ENCODE measurements at places on chromosomes 3 and 15.

DNA sequence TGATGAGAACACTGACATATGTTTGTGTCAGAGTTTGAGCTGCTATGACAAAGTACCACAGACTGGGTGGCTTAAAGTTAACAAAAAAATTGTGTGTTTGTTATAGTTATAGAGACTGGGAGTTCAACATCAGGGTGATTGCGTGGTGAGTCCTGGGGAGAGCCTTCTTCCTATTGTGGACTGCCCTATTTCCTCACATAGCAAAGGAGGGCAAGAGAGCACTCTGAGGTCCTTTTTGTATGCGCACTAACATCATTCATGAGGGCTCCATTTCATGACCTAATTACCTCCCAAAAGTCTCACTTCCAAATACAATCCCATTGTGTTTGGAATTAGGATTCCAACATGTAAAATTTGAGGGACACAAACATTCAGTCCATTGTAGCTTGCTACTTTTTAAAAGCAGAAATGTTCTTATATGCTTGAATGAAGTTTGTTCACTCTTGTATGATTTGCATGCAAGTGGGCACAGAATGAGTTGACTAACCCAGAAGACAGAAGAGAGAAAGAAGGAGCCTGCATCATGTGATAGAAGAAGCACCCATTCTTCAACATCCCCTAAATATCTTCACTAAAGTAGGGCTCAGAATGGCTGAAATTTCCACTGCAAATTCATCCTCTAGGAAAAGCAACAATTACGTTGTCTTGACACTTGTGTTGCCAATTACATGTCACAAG is 18.9 kb upstream of the ALCAM start:
- DNase-seq: no peak

- DNase-seq: no peak
These were observed 21.1 kb downstream of the PARP15 start for GRCh38 chr3:122598556-122598955.

- DNase-seq: no peak
These were observed 45.1 kb upstream of the CP start for GRCh38 chr3:149266736-149267135.

DNA sequence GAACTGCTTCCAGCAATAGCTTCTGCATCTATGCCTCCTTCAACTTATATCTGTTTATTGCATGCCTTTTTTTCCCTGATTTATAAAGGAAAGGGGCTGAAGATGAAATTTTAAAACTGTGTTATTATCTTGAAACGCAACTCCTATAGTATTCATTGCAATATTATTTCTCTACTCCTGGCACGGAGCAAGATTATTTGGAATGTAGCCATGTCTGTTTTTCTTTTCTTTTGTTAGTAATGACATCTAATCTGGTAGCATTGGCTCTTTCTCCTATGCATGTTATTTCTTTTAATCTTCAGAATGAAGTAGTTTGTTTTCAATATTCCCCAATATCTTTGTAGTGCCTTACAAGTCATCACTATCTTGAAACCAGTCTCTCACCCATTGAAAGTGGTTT is 33.6 kb downstream of the KCNMB2 start:
- DNase-seq: no peak

GRCh38 chr3:73707772-73708171 is 83.0 kb upstream of the PDZRN3 start:
- DNase-seq: no peak

- DNase-seq: peak; percentile 34
These were observed 31.7 kb upstream of the MNS1 start for GRCh38 chr15:56496635-56497034.

GRCh38 chr3:132593947-132594323 is 3.1 kb upstream of the ACKR4 start:
- no peak for DNase-seq
